ENCODE measurements at places on chromosomes 13 and 19.

- DNase-seq, result no peak
Measured at GRCh38 chr19:15584095-15584494, 30.9 kb upstream of the CYP4F8 start.

GRCh38 chr13:62087124-62087523 lies 671.5 kb upstream of the PCDH20 start:
- no peak for DNase-seq

- DNase-seq, result no peak
Measured at GRCh38 chr19:29171525-29171924, 41.4 kb downstream of the UQCRFS1 start.

- DNase-seq, result peak; percentile 75
Measured at GRCh38 chr13:25375727-25376358, 4.1 kb downstream of the ATP8A2 start.

DNA sequence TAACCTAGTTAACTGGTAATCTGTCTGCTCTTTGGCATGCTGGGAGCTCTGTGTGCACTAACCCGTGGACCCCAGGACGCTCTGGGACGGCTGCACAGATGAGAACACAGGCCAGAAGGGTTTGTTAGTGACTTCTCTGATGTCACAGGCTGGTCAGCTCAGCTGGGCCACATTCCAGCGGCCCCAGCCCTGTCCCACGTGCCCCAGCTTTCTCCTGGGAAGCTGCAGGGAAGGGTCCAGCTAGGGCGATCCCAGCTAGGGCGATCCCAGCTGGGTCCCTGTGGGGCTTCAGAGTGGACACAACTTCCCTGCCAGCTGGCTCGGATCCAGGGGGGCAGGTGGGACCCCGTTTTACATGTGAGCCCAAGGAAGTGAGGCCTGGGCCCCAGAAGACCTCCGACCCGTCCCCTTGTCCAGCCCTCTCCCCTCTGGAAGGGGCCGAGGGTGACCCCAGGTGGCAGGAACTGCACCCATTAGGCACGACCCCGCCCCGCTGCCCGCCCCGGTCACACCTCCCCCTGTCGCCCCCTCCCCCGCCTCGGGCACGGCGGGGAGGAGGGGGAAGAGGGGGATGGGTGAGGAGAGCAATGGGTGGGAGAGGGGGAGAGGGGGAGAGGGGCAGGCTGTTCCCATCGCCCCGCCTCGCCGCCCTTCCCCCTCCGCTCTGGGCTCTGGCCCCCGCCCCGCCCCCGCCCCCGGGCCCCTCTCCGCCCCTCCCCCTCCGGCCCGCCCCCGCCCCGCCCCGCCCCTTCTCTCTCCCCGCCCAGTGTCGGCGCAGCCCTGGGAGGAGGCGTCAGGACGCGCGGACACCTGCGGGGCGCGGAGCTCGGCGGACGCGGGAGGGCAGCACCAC lies 75.2 kb upstream of the MCF2L start:
- DNase-seq, result no peak

DNA sequence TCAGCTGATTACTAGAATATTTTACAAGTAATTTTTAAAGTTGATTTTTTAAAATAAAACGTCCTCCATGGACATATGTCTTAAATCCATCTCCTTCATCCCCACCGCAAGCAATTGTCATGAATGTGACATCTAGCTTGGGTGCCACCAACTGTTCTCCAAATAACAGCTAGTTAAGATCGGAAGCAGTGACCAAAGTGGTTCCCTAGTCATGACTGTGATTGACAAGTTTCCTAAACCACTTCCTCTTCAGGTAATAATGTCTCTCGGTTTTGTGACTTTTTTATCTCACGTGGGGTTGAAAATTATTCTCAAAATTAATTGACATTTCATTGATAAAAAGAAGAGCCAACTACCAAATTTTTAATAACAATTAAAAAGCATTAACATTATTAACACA lies 135.3 kb upstream of the MIR17HG start:
- DNase-seq, result no peak

GRCh38 chr13:47588676-47589075 lies 412.4 kb downstream of the SUCLA2 start:
- DNase-seq, result no peak

- no peak for DNase-seq
Measured at GRCh38 chr13:65456150-65456912, 1773.8 kb downstream of the PCDH9 start.

GRCh38 chr13:94710065-94710781 lies 2.1 kb downstream of the SOX21 start:
- no peak for DNase-seq

GRCh38 chr13:26976313-26976712 lies 195.3 kb downstream of the USP12 start:
- DNase-seq, result no peak

DNA sequence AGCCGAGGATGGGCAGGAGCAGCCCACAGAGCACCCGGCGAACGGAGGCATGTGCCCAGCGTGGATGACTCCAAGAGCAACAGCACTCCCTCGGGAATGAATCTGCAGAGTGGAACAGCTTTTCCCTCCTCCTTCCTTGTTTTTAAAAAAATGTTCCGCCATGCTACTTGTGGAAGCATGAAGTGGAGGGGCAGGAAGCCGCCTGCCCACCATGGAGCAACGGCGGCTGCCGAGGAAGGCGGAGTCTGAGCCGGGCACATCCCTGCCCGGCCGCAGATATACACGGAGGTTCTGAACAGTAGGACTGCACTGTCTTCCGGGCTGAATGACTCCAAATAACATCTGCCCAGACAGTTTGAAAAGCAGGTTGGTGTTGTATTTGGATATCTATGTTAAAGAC lies 65.2 kb downstream of the SOX1 start:
- DNase-seq, result no peak

GRCh38 chr19:38429055-38429810 lies 3.2 kb upstream of the RASGRP4 start:
- DNase-seq, result no peak

Measured in inflammatory macrophage treated with lipopolysaccharide for 1 hour (primary cell).